NCI-H2107 (cell line): ENCODE measurements at places on chromosomes 12 and 14.

DNA sequence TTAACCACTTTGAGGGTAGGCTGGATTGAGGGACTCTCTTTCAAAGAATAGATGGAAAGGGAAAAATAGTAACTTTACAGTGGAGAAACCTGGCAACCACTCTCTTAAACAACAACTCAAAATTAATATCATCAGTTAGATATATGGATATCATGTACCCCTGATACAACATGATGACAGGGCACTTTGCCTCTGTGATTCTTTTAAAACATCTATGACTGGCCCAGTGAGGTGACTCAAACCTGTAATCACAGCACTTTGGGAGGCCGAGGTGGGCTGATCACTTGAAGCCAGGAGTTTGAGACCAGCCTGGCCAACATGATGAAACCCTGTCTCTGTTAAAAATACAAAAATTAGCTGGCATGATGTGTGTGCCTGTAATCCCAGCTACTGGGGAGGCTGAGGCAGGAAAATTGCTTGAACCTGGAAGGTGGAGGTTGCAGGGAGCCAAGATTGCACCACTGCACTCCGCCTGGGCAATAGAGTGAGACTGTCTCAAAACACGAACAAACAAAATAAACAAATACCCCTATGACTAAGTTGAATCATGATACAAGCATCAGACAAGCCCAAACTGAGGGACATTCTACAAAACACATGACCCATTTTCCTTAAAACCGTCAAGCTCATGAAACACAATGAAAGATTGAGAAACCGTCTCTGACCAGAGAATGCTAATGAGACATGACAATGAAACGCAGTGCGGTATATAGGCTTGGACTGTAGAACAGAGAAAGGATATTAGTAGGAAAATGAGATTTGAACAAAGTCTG lies 26.4 kb upstream of the SLC7A8 start:
- no peak for DNase-seq

DNA sequence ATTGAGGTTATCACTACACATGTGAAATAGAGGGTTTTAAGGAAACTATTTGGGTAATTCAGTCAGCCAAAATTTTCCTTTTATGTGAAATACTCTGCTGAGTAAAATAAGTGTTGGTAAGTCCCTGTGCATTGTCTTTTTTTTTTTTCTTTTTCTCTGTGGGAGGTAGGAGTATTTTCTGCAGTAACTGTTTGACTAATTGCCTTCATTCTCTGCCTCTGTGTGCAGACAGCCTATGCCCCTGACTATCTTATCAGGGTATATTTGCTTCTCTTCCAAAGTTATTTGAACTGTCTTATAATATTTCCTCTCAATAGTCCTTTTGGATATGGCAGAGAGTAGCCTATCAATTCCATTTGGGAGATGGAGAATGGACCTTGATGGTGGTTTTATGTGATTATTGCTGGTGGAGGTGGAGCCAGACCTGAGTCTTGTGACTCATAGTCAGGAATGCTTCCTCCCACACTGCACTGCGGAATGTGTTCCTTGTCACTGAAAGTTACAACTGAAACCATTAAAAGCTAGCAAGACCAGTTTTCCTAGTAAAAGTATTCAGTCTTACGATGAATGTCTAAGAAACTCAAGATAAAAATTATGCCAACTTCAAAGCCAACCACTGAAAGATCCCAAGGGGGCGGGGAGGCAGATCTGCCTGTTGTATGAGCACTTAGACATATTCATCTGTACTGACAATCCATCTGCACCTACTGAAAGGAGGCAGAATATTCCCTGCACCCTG lies 40.9 kb upstream of the STXBP6 start:
- no peak for DNase-seq

- no peak for DNase-seq
These were observed 68.2 kb downstream of the IFT43 start for GRCh38 chr14:76053572-76054355.

- no peak for DNase-seq
These were observed 127.6 kb upstream of the AMIGO2 start for GRCh38 chr12:47207340-47207717.

DNA sequence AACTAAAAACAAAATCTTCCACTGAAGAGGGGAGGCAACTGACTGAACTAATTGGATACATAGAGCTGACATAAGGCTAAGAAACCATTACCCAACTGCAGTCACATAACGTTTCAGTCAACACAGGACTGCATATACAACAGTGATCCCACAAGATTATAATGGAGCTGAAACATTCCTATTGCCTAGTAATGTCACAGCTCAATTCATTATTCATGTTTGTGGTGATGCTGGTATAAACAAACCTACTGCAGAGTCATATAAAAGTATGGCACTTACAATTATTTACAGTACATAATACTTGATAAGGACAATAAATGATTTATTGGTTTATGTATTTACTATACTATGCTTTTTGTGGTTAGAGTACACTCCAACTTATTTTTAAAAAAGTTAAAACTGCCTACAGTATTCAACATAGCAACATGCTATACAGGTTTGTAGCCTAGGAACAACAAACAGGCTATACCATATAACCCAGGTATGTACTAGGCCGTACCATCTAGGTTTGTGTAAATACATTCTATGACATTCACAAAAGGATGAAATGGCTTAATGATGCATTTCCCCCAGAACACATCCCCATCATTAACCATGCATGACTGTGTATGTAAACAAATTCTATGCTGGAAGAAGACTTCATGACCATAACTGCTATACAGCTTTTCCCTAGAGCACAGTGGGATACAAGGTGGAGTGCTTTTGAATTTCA lies 4.3 kb downstream of the NAP1L1 start:
- no peak for DNase-seq

DNA sequence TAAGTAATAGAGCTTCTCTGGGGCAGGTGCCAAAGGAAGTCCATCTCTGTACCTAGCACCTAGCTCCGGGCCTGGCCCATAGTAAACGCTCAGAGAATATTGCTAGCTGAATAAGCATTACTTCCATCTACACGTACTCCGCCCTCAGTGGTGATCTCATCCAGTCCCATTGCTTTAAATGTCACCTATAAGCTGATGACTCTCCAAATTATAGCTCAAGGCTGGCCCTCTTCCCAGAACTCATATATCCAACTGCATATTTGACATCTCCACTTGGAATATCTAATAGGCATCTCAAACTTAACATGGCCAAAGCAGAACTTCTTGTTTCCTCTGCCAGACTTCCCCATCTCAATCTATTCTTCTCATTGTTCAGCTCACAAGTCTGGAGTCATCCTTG lies 6.9 kb upstream of the DYNLL1 start:
- DNase-seq = no peak

DNA sequence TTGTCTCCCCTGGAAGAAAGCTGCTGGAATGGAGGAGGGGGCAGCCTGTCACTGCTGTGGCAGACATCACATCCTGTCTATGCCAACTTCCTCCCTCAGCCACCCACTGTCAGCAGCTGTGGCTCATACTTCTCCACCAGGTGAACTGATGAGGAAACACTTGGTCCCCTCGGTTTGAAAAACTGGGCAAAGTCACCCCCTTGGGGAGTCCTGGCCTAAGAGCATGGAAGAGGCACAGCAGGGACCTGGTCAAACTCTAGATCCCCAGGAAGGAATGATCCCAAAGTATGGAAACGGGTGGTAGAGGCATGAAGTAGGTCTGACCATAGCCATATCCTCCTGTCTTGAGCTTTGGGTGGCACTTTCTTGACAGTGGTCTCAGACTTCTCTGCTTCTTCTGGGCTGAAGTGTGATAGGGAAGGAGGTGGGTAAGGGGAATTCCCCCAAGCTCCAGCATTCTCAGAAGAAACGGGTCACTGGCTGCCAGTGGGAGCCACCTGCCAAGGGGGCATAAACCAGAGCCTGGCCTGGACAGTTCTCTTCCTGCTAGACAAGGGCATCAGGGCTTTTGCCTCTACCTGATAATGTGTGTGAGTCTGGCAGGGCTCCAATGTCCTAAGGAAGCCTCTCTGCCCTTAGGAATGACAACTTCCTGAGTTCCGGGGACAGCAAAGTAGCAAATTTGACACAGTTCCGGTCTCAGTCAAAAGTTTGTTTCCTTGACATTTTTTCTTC lies 36.0 kb downstream of the FMNL3 start:
- DNase-seq = no peak
